ENCODE measurements at places on chromosomes 7 and 10. TPM values are rescaled to one million over a fixed set of nuclear protein-coding genes. Genes with fewer than 3 reads are reported as not detected.

- no peak for DNase-seq
These were observed 76.4 kb downstream of the CALN1 start for GRCh38 chr7:72335561-72336381.

DNA sequence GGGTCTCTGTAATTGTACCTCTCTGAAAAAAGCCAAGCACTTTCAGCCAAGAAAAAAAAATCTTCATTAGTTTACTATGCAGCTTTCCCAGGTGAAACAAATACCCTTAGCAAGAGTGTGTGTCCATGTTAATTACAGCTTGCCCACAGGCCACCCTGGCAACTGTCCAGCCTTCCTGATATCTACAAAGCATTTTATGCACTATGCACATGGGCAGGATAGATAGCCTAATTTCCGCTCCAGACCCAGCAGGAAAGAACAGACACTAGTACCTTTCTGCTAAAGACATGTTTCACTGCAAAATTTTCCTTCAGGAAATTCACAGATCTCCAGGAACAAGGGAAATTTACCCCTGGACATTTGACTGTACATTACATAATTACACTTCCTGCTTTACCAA lies 24.4 kb downstream of the CACNA2D1 start:
- no peak for DNase-seq

GRCh38 chr10:133130602-133131001 lies 29.4 kb upstream of the KNDC1 start:
- DNase-seq = no peak

GRCh38 chr10:3780021-3780770 lies 4.8 kb downstream of the KLF6 start:
- DNase-seq = peak; percentile 69

DNA sequence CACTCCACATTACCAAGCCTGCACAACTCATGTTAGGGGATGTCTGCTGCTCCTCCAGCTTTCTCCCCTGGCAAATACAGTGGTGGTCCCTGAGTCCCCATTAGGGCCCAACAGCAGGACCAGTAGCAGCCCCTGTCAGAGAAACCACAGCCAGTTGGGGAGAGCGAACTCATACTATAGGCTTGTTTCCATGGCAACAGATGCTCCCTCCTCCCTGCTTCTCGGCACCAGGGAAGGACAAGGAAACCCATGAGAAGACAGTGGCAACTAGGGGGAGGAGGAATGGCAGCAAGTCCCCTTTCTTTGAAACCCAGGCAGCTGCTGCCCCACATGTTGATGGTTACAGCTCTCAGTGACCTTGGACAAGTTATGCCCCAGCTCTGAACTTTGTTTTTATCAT lies 326.4 kb downstream of the KCNMA1 start:
- DNase-seq = no peak

GRCh38 chr7:85620936-85621685 lies 434.3 kb upstream of the SEMA3D start:
- no peak for DNase-seq

GRCh38 chr10:75240329-75241076 lies 4.7 kb upstream of the COMTD1 start:
- DNase-seq = peak; percentile 21

GRCh38 chr7:48085433-48085791 lies 3.7 kb upstream of the UPP1 start:
- DNase-seq = no peak

GRCh38 chr10:77732213-77733003 lies 94.8 kb upstream of the KCNMA1 start:
- DNase-seq = no peak

DNA sequence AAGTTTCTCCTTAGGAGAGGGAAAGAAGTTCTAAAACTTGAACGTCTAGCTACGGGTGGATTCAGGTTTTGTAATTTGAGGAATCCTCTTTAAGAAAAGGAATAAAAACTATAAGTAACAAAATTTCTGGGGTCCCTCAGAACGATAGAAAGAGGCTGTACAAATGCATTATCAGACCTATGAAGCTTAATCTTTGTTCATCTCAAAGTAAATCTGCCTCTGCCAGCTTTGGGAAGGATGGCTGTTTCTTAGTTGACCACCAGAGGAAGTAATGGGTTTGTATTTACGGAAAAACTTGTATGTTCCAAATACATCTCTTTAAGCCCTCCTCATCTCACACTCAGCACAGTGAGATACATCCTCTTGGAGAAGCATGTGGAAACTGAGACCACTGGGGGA lies 864 bp downstream of the PSTK start:
- DNase-seq = no peak

DNA sequence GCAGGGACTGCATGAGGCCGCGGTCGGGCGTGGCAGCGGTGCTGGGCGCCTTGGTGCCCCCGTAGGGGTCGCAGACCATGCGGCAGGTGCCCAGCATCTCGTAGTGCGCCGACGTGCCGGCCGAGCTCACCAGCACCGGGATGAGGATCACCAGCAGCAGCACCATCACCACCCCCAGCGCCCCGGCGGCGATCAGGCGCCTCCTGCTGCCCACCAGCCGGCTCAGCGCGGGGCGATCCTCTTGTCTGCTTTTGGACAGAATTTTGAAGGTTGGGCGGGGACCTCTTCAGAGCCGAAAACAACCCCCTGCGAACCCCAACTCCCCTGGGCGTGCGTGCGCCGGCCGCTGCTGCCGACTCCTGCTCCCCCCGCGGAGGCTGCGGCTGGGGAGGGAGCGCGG lies 779 bp downstream of the C1QL3 start:
- DNase-seq = no peak

- DNase-seq = no peak
These were observed 524.9 kb downstream of the CNTNAP2 start for GRCh38 chr7:146641491-146641890.

- DNase-seq = no peak
These were observed 129.1 kb downstream of the SUGCT start for GRCh38 chr7:40263752-40264390.

DNA sequence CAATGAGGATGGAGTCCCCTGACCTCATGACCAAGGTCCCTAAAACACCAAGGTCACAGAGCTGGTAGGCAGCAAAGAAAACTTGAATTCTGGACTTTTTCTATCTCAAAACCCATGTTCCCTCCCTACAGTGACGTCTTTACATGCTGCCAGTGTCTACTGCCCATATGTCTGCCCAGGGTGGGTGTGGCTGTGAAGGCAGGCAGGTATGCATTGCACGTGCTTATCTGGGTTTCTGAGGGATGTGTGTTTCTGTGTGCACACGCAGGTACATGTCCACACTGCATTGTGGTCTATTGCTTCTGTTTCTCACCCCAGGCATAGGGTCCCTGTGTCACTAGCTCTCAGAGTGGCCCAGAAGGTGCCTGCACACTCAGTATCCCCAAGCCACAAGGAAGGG lies 13.5 kb downstream of the ATP6V1F start:
- no peak for DNase-seq

GRCh38 chr10:122500194-122500593 lies 38.8 kb downstream of the HTRA1 start:
- DNase-seq = no peak

DNA sequence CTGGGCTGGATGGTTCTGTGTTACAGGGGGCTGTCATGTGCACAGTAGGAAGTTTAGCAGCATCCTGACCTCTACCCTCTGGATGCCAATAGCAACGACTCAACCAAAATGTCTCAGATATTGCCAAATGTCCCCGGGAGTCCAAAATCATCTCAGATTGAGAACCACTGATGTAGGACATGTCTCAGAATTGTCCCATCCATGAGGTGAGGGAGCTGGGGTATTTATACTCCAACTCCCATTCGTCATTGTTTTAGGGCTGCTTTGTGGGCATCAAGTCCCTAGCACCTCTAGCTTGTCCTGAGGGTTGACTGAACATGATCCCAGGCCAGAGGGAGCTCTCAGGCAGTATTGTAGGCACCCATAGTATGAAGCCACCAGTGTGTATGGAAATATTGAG lies 25.2 kb upstream of the COMTD1 start:
- DNase-seq = peak; percentile 34

GRCh38 chr7:2941216-2941859 lies 97.2 kb upstream of the GNA12 start:
- DNase-seq = no peak

DNA sequence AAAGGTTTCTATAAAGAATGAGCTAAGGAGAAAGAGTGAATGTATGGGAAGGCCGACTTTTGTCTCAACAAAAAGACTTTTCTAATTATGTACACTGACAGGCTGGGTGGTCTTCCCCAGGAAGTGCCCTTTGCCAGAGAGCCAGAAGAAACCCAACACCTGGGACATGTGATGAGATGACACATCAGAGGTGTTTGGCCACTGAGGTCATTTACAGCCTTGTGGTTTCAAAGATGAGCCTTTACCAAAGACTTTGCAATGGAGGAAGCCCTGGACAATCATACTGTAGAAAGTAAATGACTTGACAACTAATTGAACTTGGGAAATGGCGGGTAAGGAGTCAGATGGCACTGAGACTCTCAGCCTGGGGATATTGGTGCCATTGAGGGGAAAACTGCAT lies 3.4 kb upstream of the NRG3 start:
- no peak for DNase-seq

GRCh38 chr7:122380992-122381391 lies 76.4 kb upstream of the FEZF1 start:
- no peak for DNase-seq

DNA sequence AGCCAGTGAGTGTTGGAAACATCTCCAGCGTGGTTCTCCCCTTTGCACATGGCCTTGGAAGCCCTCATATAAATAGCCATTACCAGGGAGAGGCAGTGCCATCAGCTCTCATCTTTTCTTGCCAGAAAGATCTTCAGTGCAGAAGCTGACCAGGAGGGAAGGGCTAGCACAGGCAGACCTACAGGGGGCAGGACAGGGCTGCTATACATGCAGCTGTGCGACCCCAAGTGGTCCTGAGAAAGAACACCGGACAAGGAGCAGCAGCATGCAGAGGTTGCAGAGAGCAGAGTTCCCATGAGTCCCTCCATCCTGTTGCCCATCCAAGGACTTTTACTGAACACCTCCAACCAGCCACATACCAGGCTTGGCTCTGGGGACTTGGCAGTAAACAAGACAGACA lies 17.1 kb downstream of the GRID1 start:
- DNase-seq = no peak

- DNase-seq = no peak
These were observed 535.9 kb downstream of the AUTS2 start for GRCh38 chr7:70134029-70134770.

DNA sequence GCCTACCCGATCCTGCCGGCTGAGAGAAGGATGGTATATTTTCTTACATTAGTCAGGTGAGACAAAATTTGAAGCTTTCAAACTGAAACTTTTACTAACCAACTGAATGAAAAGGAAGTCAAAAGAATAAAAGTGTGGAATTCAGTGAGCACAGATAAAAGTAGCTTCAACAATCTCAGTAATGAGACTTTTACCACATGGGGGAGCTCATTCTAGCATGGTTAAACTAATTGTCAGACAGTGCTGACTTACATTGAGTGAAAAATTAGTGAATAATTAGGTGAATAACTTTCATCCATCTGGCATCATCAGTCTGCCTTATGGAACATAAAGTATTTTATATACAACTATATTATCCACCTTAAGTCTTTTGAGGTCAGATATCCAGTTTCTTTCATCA lies 8.4 kb downstream of the FAM237B start:
- DNase-seq = no peak

GRCh38 chr10:63603709-63604445 lies 82.7 kb downstream of the REEP3 start:
- DNase-seq = no peak

DNA sequence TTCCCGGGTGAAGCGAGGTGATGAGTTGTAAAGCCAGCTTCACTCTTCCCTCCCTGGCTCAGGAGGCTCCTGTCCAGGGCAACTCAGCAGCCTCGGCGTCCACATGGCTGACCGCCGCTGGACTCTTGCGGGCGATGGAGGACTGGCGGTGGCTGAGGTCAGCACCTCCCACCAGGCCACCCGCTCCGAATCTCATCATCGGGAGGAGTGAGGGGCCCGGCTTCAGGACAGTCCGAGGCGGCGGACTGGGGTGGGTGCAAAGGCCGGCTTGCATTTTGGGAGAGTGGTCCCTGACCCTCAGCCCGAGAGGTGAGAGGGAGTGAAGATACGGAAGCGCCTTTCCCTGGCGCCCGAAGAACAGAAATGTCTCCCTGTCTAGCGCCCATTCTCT lies 759 bp downstream of the DNAJB12 start:
- DNase-seq = peak; percentile 34

- DNase-seq = no peak
These were observed 64.6 kb downstream of the ARL5B start for GRCh38 chr10:18723801-18724200.

GRCh38 chr7:99848420-99849216 lies 20.8 kb downstream of the CYP3A43 start:
- no peak for DNase-seq

DNA sequence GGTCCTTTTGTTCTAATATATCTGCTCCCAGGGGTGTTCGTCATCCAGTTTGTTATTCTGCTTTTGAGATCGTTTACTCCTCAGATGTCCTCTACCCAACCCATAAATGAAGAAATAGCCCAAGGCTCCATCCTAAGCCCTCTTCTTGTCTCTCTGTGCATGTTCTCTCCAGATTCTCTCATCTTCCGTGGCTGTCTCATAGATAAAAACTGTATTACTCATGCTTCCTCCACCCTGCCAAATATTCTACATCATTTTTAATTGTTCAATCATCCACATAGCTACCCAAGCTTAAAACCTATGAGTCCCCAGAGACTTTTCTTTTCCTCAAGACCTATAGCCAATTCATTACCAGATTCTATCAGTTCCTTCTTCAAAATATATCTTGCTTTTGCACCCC lies 44.9 kb downstream of the CAV1 start:
- DNase-seq = no peak

DNA sequence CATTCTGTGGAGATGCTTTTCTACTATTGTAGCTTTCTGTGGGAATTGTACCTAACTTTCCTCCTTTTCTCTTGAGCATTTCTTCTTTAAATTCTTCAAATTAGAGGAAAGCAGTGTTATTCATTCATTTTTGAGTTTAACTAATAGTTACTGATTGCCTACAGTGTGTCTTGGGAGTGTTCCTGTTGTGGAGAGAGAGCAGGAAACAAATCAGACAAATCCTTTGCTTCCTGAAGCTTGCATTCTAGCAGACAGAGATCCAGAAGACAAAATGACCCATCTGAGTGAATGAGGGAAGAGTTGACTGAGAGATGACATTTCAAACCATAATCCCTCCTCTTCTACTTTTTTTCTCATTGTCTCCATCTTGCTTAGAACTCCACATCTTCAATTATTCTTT lies 170.4 kb downstream of the SUGCT start:
- DNase-seq = no peak

GRCh38 chr10:60604342-60604741 lies 173.9 kb upstream of the CDK1 start:
- DNase-seq = no peak

- no peak for DNase-seq
These were observed 3.2 kb upstream of the IL2RA start for GRCh38 chr10:6065406-6065805.

TFEC gene
- not detected for total RNA-seq

NKX2-3 gene
- total RNA-seq = not detected

STEAP1 gene
- 6.5 TPM for total RNA-seq

WDR86 gene
- total RNA-seq = 12.4 TPM

GBX1 gene
- total RNA-seq = not detected

TMEM254 gene
- 36.6 TPM for total RNA-seq

PRLHR gene
- not detected for total RNA-seq

AKR1D1 gene
- not detected for total RNA-seq

LGI1 gene
- total RNA-seq = not detected

TEX36 gene
- total RNA-seq = 1.1 TPM
